ENCODE measurements at places on chromosomes 5 and 9. TPM values are rescaled to one million over a fixed set of nuclear protein-coding genes. Genes with fewer than 3 reads are reported as not detected.

C9orf153 gene
- total RNA-seq, result 0.33 TPM

RLN1 gene
- not detected for total RNA-seq

GBGT1 gene
- 0.83 TPM for total RNA-seq

CDC20B gene
- not detected for total RNA-seq

SCGB3A2 gene
- not detected for total RNA-seq

CTXN3 gene
- not detected for total RNA-seq

MAP1B gene
- 30.8 TPM for total RNA-seq

OLFM1 gene
- total RNA-seq, result 0.33 TPM

PCDHGA5 gene
- 0.61 TPM for total RNA-seq

LRRC19 gene
- total RNA-seq, result not detected

KIF20A gene
- 0.67 TPM for total RNA-seq

NPR2 gene
- 1.9 TPM for total RNA-seq

NDST1 gene
- total RNA-seq, result 128 TPM

FCN2 gene
- not detected for total RNA-seq

DCAF10 gene
- total RNA-seq, result 24.7 TPM

SLC4A9 gene
- total RNA-seq, result 0.54 TPM

SHOC1 gene
- 0.07 TPM for total RNA-seq

IL4 gene
- not detected for total RNA-seq

F2RL1 gene
- 57.2 TPM for total RNA-seq

IL33 gene
- total RNA-seq, result 0.50 TPM

EIF4E1B gene
- not detected for total RNA-seq

TNFSF15 gene
- total RNA-seq, result 1.3 TPM

ARID3C gene
- total RNA-seq, result 0.17 TPM

CA9 gene
- total RNA-seq, result 0.50 TPM

HMCN2 gene
- 0.08 TPM for total RNA-seq

LCN1 gene
- total RNA-seq, result not detected

C6 gene
- total RNA-seq, result not detected

FAM163B gene
- not detected for total RNA-seq

SLU7 gene
- 38.7 TPM for total RNA-seq

NTRK2 gene
- not detected for total RNA-seq

PCDHGB1 gene
- total RNA-seq, result 3.0 TPM

IL3 gene
- total RNA-seq, result not detected

PHF24 gene
- total RNA-seq, result 0.67 TPM

SOX30 gene
- not detected for total RNA-seq

ADCY2 gene
- total RNA-seq, result not detected

CCDC183 gene
- 0.35 TPM for total RNA-seq

FOXD4L4 gene
- total RNA-seq, result 0.67 TPM

CD180 gene
- 0.17 TPM for total RNA-seq

SEMA4D gene
- total RNA-seq, result 0.48 TPM

TRAF1 gene
- total RNA-seq, result 1.0 TPM

CAMK2A gene
- total RNA-seq, result 0.33 TPM

TAF11L5 gene
- not detected for total RNA-seq

CAAP1 gene
- total RNA-seq, result 19.2 TPM

LHX3 gene
- not detected for total RNA-seq

LHFPL2 gene
- 53.5 TPM for total RNA-seq

SLC22A4 gene
- 7.3 TPM for total RNA-seq

NEURL1B gene
- total RNA-seq, result 2.9 TPM

SV2C gene
- total RNA-seq, result 0.26 TPM

TSLP gene
- total RNA-seq, result 1.0 TPM
